ENCODE measurements at places on chromosomes 16 and 17.

GRCh38 chr16:19375561-19376158 is 42.0 kb upstream of the TMC5 start:
- peak; percentile 50 for DNase-seq

DNA sequence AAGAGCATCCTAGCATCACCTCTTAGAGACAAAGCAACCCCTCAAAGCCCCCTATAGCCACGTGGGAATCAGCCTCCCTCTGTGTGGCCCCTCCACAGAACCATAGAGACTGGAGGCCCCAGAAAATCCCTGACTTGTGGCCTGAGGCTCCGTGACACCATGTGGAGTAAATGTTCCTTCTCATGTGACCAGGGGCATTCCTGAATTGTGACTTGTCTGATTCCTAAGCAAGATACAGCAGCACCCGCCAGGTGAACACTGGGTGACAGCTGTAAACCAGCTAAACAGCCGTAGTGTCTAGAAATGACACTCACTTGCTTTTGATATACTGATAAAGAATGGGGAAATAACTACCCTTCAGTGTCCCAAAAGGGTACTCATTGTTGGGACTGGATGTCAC is 79.0 kb downstream of the DYNLRB2 start:
- DNase-seq: no peak

GRCh38 chr17:61249649-61250299 is 149.9 kb upstream of the TBX2 start:
- DNase-seq: no peak

DNA sequence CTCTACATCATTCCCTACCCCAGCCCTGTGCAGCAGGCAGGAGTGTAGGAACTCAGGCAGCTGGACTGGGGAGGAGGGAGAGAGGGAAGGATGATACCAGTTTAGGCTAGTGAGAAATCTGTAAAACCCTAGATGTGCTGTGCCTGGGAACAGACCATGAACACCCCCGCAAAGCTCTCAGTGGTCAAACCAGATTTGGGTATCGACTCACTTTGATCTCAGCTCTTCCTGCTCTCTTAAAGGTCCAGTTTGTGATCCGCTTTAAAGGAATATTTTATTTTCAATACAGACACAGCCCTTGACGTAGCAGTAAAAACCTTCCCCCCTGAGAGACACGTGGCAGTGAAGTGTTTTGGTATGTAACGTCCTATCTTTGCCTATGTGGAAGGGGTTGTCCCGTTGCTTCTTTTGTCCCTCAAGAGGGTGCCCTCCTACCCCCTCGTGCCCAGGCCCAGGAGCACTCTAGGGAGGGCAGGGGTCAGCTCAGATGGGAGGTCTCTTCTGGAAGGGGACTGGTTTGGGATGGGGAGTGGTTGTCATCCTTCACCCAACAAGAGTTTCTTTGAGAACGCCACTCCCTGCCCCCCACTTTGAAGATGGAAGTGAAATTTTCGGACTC is 19.3 kb upstream of the TBX2 start:
- DNase-seq: no peak

GRCh38 chr17:37689317-37689716 is 46.1 kb upstream of the DDX52 start:
- no peak for DNase-seq

DNA sequence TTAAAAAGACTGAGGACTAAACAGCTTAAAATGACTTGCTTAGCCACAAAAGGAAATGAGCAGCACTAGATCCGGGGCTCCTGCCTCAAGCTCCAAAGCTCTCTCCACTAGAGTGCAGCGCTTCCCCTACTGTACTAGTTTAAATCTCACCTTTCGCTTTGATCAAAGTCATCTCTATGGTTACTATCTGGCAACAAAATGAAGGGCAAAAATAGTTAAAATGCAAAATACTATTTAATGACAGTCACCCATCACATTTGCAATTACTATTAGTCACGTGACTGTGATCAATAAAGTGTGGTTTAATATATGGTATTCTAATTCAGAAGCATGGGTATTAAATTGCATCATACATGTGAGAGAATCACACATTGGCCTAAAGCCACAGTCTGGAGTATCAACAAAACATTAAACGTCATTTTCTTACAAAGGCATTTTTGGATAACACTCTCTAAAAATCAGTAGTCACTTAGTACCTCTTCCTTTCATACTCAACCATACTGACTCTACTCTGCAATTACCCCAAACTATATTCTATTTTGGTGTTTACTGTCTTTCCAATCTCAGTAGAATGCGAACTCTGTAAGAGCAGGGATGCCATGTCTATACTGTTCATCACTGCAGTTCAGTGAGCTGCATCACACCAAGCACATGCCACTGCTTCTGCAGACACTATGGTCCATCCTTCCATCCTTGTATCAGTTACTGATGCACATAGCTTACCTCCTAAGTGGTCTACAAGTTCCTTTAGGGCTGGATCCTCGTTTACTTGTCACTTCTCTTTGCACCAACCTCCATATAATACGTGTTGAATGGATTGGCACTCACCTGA is 6.2 kb downstream of the PSMD12 start:
- DNase-seq: no peak

DNA sequence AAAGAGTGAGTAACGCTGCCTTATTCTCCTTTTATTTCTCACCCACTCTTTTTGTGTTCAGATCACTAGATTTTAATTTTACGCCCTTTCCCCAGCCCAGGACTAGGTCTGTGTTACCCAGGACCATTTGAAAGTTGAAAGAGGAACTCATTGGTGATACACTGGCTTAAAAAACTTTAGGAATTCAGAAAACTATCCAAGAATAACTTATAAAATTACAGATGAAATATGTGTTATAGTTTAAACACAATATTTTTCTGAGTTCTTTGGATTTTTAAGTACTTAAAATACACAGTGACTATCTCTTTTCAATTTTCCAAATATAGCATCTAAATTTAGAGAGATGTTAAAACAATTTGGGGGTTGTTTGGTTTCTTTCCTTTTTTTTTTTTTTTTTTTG is 385.2 kb downstream of the CDH13 start:
- DNase-seq: no peak

- DNase-seq: no peak
Measured at GRCh38 chr16:11627822-11628457, 40.3 kb upstream of the SNN start.

DNA sequence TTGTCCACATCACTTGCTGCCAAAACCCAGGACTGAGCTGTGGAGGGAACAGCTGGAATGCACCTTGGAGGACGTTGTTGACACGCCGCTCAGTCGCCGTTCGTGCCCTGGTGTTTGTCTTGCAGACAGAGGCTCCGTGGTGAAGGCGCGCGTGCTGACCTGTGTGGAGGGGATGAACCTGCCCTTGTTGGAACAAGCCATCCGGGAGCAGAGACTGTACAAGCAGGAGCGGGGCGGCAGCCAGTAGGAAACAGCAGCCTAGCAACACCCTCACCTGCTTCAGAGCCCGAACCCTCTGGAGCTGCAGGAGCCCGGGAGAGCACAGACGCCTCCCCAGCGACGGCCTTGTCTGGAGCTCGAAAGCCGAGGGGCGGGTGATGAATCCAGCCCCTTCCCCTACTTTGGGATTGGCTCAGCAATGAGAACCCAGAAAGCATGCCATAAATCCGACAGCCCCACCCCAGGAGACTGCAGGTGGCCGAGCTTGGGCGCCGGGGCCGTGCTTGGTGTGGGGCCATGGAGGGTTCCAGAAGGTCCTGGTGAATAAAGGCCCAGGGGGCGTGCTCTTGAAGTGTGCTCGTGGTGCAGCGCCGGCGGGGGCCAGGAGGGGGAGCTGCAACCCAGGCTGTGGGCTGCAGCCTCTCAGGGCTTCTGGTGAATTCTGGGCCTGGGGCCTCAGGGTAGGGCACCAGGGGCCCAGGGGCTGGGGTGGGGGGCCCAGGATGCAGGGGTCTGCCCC is 470 bp upstream of the CDK3 start:
- peak; percentile 92 for DNase-seq

DNA sequence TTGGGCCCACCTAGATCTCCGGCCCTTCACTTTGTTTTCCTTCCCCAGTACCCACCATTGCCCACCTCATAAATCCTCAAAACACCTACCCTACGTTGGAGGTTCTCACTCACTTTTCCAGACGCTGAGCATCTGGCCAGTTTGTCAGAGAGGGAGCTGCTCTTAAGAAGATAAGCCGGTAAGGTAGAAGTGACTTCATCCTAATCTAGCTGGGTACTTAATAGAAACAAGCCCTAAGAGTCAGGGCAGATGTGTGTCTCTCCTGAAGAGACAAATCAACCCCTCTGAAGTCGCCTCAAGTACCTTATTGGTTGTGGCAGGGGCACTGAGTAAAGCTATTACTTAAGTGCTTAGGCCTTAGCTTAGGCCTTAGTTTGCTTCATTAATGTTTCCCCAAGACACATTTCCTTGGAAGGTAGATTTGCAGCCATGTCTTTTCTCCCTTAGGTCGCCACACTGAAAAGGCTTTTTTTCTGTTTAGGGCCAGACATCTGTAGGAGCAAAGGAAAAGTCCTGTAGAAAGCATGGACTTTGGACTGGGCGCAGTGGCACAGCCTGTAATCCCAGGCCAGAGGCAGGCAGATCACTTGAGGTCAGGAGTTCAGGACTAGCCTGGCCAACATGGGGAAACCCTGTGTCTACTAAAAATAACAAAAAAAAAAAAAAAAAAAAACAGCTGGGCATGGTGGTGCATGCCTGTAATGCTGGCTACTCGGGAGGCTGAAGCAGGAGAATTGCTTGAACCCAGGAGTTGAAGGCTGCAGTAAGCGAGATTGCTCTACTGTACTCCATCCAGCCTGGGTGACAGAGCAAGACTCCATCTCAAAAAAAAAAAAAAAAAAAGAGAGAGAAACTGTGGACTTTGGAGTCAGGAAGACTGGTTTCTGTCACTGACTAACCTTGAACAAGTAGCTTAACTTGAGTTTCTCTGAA is 1.0 kb downstream of the TACO1 start:
- no peak for DNase-seq

DNA sequence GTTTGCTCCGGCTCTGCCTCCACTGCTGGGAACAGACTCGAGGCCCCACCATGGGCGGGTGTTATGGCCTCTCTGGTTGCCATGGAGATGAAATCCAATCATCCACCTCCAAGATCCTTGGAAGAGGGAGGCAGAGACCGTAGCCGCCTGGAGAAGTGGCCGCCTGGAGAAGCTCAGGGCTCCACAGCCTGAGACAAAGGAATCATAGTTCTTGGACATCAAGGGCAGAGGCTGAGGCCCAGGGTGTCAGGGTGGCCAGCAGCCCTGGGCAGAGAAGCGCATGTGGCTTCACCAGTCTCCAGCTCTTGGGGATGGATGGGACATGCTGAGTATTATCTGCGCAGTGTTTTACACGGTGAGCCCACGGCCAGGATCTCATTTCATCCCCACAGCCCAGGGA is 36.2 kb downstream of the ABR start:
- DNase-seq: peak; percentile 89

DNA sequence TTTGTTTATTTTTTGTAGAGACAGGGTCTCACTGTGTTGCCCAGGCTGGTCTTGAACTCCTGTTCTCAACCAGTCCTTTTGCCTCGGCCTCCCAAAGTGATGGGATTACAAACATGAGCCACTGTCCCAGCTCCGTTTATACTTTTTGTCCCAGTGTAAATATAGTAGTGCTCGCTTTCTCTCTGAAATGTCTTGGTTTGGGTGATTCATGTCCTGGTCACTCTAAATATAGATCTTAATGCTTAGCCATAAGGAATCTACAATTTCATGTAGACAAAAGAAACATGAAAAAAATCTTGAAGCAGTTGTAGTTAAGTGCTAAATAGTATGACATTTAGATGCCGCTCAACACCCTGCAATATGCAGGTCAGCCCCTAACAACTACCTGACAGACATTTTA is 126.9 kb downstream of the KATNIP start:
- no peak for DNase-seq

GRCh38 chr17:27975146-27976011 is 67.1 kb upstream of the NLK start:
- DNase-seq: no peak

- peak; percentile 48 for DNase-seq
Measured at GRCh38 chr17:82859431-82860403, 19.9 kb upstream of the ZNF750 start.

GRCh38 chr17:48748718-48749566 is 20.4 kb upstream of the HOXB13 start:
- DNase-seq: no peak

GRCh38 chr17:82687375-82687861 is 11.1 kb downstream of the RAB40B start:
- no peak for DNase-seq

DNA sequence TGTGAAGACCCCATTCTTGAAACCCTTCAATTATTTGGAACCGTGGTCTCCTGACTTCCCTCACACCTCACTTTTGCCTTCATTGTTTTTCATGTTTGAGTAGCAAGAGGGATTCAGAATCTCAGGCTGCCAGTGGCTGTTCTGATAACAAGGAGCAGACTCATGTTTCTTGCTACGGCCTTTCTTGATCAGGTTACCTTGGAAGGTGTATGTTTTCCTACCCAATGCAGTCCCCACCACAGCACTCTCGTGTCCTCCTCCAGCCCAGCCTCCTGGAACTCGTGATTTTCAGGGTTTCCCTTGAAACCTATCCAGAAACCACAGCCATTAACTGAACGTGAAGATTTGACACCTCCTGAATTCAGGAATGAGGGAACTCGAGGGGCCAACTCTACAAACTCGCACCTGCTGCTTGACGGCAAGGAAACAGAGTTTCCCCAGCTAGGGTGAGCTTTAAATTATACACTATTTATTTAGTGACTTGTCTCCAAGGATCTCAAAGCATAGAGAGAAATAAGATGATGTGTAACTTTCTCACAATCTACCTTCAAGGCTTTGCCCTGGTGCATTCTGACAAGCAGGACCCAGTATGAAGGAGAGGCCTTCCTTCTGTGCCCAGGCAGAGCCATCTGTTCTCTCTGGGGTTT is 1.6 kb downstream of the ZFHX3 start:
- DNase-seq: no peak

DNA sequence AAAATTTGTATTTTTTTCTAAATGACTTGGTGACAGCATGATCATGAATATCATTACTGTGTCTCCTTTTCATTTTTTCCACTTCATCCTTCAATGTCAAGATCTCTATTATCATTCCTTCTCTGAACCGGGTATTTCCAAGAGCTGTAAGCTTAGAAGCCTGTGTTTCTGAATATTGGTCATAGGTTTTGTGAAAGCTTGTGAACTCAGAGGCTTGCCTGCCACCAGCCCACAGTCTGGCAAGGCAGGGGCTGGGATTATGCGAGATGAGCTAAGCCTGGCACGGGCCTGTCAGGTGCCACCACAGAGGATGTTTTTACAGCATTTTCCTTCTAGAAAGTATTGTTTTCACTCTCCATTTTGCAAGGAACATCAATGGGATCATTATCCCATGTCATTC is 92.8 kb downstream of the MYH10 start:
- no peak for DNase-seq

GRCh38 chr17:9074131-9074530 is 52.8 kb downstream of the NTN1 start:
- DNase-seq: no peak

- no peak for DNase-seq
Measured at GRCh38 chr17:350706-351448, 1.7 kb downstream of the RPH3AL start.
